ENCODE measurements at places on chromosomes 12 and 14.

GRCh38 chr12:21894792-21895595, 46.2 kb downstream of the ABCC9 start:
- DNase-seq: no peak

DNA sequence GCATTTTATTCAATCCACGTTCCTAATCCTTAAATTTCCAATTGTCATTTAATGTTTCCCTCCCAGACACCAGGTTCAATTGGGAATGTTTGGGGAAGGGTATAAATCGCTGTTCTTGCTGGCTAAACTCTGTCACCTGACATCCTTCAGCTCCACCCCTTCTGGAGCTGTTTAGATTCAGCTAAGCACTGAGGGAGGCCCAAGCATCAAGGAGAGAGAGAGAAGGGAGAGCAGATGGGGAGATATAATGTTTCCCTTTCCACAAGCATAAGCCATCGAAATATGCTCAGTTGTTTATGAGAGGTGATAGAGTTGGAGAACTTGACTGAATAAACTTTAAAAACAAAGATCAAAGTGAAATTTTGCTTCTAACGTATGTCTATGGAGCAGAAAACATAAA, 1.8 kb downstream of the ABCC9 start:
- DNase-seq: no peak

DNA sequence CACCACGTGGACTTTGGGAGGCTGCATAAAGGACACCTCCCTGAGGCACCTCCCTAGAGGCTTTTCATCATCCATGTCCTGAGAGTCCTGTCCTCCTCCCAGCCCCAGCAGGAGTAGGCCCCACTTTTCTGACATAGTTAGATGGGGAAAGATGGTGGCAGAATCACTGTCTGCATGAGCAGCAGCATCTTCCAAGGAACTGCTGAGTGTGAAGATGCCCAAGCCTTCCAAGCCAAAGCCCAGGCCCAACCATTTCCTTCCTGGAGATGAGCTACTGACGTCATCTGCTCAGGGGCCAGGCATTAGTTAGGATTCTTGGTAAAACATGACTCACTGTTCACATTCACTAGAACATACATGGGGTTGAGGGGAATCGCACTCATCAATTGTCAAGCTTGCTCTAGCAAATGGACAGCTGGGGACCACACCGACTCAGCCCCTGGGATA, 37.3 kb downstream of the VDR start:
- no peak for DNase-seq

GRCh38 chr12:82757059-82757458, 70.4 kb downstream of the TMTC2 start:
- DNase-seq: no peak

DNA sequence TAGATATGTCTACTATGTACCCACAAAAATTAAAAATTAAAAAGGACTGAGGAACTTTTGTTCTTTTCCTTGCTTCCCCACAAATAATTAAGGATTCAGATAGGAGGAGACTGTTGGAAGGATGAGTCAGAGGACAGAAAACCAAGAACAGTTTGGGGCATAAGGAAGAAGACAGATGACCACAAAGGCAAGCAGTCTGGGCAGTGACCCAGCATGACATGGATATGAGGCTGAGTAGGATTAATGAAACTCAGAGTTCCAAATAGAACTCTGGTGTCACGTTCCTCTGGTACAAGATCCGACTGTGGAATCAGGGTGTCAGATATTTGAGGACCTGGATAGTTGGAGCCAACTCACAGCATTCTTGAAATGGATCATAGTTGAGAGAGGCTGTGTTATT, 89.3 kb upstream of the SLC38A4 start:
- DNase-seq: no peak

DNA sequence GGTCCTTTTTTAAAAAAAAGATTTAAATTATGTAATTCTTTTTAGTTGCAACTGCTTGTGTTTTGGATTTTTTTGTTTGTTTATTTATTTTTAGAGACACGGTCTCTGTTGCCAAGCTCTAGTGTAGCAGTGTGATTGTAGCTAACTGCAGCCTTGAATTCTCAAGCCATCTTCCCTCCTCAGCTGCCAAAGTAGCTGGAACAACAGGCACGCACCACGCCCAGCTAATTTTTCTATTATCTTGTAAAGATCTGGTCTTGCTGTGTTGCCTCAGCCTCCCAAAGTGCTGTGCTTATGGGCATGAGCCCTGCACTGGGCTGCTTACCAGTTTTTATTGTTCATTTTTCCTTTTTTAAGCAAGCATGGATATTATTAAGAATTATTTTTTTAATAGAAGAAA, 10.6 kb upstream of the ART4 start:
- DNase-seq: no peak

GRCh38 chr12:1670358-1671268, 20.3 kb upstream of the ADIPOR2 start:
- no peak for DNase-seq

DNA sequence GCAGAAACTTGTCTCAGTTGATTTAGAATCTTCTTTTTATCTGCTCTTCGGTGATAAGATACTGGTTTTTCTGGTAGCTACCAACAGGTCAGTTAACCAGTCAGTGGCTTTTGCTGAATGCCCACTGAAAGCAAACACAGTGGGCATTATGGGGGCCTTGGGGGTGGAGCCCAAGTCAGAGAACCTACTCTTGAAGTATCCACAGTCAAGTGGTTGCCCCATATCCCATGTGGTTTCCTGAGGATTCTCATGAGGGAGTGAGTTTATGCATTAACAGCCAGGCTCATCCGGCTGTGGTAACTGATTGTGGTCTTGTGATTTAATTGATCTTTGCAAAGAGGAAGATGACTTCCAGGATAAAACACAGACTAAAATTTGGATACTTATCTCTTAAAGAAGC, 83.7 kb downstream of the ST8SIA1 start:
- DNase-seq: no peak

- DNase-seq: no peak
Observed at GRCh38 chr14:67423424-67423823, 11.5 kb upstream of the PLEK2 start.

DNA sequence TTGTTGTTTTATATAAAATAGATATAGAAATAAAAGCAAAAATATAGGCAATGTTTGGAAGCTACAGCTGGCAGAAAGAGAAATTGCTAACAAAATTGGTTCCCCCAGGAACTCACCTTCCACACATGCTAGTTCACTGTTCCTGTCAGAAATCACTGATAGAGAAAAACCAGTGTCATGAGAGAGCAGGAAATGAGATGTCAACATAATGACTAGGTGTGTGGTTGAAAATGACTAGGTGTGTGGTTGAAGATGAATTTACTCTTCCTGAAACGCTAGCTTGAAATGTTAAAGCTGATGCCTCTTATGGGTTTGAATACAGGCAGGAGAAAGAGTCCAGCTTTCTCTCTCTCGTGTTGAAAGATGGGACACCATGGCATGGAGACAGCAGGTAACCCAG, 216.3 kb downstream of the C12orf42 start:
- no peak for DNase-seq

GRCh38 chr12:117699575-117699974, 269.2 kb downstream of the KSR2 start:
- DNase-seq: no peak

- no peak for DNase-seq
Observed at GRCh38 chr14:89136587-89136986, 280.4 kb downstream of the FOXN3 start.

DNA sequence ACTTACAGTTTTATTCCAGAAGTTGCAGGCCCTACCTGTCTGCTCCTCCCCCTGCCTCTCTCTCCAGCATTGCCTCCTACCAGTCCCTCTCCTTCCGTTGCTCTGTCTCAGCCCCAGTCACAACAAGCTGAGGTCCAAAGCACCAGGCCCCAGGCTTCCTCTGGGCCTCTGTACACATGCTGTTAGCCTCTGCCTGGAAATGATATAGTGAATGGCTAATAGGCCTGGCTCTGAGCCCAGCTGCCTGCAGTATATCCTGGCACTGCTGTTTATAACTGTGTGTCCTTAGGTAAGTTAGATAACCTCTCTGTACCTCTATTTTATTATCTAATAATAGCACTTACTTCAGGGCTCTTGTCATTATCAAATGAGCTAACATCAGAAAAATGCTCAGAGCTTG, 114.9 kb upstream of the PWP1 start:
- no peak for DNase-seq

GRCh38 chr12:122003651-122004611, 17.8 kb upstream of the BCL7A start:
- no peak for DNase-seq

GRCh38 chr12:63949902-63950301, 105.4 kb downstream of the SRGAP1 start:
- DNase-seq: no peak

DNA sequence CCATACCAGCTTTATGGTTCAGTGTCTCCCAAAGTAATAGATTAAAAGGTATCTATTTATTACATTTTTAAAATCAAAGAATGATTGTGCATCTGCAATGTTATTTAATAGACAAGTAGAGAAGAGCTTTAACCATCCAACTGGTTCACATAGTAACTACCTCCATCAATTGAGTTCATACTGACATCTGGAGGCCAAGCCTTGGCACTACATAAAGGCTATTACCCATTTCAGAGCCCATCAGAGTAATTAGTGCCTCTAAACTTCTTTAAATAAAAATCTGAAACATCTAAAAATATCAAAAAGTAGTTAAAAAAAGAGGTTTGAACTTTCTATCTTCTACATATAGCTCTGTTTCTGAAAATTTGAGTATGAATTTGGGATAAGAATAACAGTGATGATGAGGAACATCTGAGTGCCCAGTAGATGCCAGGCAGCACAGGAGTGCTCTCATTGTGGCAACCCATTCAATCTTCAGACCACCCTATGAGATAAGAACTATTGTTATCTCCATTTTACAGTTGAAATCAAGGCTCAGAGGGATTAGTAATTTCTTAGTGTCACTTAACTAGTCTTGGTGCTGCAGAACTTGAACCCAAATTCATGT, 132.9 kb upstream of the DAAM1 start:
- DNase-seq: no peak

- no peak for DNase-seq
Observed at GRCh38 chr14:101502761-101503392, 58.4 kb upstream of the DIO3 start.

DNA sequence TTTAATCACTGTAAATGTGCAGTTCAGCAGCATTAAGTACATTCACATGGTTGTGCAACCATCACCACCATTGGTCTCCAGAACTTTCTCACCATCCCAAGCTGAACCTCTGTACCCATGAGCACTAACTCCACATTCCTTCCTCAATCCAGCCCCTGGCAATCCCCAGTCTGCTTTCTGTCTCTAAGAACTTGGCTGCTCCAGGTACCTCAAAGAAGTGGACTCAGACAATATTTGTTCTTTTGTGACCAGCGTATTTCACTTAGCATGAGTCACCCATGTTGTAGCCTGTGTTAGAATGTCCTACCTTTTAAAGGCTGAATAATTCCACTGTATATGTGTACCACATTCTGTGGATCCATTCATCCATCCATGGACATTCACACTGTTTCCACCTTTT, 64.6 kb downstream of the SLC24A4 start:
- no peak for DNase-seq

DNA sequence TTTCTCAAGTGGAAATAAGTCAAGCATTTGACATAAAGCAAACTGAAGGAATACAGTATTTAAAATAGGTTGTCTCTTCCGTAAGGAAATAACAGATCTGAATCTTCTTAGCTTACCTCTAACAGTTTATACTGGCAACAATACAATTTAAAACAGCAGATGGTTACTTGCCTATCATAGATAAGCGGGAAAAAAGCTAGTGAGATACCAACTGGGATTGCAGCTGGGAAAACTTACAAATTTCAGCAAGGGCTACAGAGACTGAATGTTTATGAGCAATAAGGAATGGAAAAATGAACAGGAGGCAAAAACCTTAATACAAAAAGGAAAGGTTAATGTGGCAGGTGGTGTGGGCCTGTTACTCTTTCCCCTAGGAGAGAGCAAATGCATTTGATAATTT, 220.0 kb downstream of the RASSF9 start:
- no peak for DNase-seq

DNA sequence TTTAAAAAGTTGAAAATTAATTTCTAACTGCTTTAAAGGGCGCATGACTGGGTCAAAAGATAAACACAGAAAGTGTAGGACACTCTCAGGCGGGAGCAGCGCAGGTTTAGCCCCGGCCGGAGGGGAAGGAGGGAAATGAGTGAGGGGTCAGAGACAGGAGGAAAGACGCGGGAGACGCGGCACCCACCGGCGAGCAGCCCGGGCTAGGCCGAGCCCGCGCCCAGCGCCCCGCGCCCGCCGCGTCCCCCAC, 591 bp downstream of the GXYLT1 start:
- no peak for DNase-seq

- no peak for DNase-seq
Observed at GRCh38 chr12:131363841-131364495, 346.9 kb upstream of the SFSWAP start.

DNA sequence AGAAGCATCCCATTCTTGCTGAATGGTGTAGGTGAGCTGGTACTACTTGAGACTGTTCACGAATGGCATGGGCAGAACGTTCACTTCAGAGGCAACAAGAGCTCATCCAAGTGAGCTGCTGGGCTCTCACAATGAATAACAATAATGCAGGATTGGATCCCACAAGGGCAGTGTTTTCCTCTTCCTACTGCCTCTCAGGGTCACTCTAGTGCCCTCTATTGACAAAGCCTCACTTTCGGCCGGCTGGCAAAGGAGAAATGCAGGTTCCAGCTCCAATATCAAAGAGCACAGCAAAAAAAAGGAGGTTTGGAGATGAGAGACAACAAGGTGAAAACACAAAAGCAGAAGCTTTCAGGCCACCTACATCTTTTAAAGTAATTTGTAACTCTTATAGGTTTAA, 74.6 kb upstream of the MYF6 start:
- DNase-seq: no peak

DNA sequence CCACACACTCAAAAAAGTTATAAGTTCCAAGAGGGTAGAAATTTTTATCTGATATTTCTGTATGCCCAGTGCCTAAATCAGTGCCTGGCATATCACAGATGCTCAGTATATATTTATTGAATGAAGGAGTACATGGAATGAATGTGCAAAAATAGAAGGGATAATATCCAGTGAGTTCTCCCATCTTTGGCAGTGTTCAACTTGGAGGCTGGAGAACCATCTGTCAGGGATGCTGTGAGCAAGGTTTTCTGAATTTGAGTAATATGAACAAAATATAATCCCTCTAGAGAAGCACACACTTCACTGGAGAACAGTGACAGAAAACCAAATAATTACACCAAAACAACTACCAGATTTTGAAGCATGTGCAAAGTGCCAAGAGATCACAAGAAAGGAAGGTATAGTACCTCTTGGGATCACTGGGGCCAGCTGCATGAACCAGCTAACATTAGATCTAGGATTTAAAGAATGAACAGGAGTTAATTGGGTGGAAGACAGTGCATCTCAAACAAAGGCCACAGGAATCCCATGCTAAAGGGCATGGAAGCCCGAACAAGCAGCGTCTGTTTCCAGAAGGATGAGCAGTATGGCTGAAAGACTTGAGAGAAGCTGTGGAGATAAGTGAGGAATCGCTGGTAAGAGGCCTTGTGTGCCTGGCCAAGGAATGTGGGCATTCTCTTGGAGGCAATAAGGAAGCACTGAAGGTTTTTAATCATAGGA, 11.5 kb downstream of the SLC8A3 start:
- no peak for DNase-seq

DNA sequence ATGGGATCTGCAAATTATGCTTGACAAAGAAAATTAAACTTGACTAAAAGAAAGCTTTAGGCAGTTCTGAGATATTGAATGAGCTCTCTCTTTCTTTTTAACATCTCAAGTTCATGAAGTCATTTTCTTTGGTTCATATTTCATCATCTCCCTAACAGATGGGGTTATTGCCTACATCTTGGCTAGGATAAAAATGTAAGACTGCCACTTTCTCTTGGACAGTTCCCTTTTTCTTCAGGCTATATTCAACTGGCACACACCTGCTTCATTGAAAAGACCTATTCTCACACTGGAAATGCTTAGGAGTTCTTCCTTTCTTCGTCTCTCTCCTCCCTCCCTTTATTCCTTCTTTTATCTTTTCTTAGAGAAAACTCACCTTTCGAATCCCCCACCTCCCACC, 355.9 kb upstream of the SEL1L start:
- DNase-seq: no peak

Measured in NCI-H510A (cell line).